ENCODE measurements at places on chromosomes 16 and 17.

GRCh38 chr17:68172461-68172954 lies 75.3 kb upstream of the AMZ2 start:
- DNase-seq = peak; percentile 68

DNA sequence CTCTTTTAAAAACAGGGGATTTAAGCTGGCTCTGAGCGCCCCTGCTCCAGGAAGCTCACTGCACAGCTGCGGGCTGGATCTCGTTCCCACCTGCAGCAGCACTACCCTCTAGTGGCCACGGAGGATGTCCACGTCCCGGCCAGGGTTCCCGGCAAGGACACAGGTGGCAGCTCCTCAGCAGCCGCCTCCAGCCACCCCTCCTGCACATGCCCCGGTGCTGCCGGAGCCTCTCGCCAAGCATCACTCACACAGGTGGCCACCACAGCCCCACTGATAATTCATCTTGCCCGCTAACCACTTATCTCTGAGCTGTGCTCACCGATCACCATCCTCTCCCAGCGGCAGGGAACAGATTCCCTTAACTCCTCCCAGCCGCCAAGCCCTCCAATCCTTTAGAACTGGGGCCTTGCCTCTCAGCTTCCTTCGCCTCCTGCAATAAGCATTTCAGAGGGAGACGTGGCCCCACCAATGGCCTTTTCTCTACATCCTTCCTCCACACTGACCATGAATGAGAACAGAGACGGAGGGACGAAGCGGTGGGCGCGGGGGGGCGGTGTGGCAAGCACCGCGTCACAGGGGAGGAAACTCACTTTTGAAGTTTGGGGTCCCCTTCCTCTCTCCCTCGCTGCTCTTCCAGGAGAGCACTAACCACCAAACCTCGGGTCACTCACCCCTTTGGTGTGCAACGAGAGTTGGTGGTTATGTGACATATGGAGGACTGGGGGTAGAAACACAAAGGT lies 222.1 kb downstream of the RBFOX3 start:
- peak; percentile 33 for DNase-seq

GRCh38 chr17:3907483-3908216 lies 8.6 kb downstream of the P2RX1 start:
- no peak for DNase-seq

GRCh38 chr16:53131363-53132071 lies 76.7 kb downstream of the CHD9 start:
- peak; percentile 37 for DNase-seq

Measured in CD4-positive, alpha-beta memory T cell (primary cell).